Stimulated activated CD4-positive, alpha-beta T cell treated with anti-CD3 and anti-CD28 coated beads, TNF-alpha, amount 100 ng/mL, for 24 hours (primary cell): ENCODE measurements at places on chromosomes 7 and 10.

- DNase-seq = no peak
These were observed 111.7 kb downstream of the JCAD start for GRCh38 chr10:29947701-29948060.

DNA sequence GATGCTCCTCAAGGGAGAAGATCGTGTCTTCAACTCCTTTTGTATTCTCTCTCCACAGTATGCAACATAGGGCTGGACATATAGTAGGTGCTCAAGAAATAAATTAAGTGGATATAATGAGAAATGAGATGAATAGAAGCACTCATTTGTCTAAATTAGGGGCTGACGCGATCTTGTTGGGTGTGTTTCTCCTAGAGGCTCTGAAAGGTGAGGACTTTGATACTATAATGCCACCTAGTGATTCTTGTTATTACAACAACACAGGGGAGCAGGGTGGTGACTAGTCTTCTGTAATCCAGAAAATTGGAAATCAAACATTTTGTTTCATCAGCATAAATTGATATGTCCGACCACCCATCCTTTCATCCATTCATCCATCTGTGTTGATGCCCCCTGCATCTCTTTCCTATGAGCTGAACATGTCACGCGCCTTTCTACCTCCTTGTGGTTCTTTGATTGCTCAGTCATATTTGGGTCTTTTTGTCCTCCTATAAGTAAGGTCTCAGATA is 3.5 kb upstream of the CFAP58 start:
- no peak for DNase-seq

- DNase-seq = no peak
These were observed 79.3 kb downstream of the OAT start for GRCh38 chr10:124339119-124340032.

- no peak for DNase-seq
These were observed 195.5 kb downstream of the CELF2 start for GRCh38 chr10:11213137-11213536.
